ENCODE measurements at places on chromosomes 2 and 18. TPM values are rescaled to one million over a fixed set of nuclear protein-coding genes. Genes with fewer than 3 reads are reported as not detected.

CXCR1 gene
- total RNA-seq, result not detected

RNF144A gene
- 2.8 TPM for total RNA-seq

STARD6 gene
- 0.15 TPM for total RNA-seq

C2orf81 gene
- total RNA-seq, result 3.7 TPM

NFATC1 gene
- 2.7 TPM for total RNA-seq
